ENCODE measurements at places on chromosomes 4 and X.

GRCh38 chrX:650324-650723 is 19.7 kb downstream of the SHOX start:
- no peak for DNase-seq

DNA sequence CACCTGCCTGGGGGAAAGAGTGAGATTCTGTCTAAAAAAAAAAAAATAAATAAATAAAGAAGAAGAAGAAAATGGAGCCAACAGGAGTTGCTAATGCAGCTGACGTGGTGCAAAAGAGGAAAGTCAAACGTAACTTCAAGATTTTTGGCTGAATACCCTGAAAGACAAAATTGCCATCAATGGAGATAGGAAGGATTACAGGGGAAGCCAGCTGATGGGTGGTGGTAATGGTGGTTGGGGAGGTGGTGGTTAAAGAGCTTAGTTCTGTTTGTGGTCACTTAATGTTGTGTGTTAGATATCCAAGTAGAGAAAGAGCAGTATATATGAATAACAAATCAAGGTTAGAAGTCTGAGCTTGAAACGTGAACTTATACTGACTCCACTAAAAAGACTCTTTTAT is 225.4 kb downstream of the ARHGAP24 start:
- DNase-seq = no peak

DNA sequence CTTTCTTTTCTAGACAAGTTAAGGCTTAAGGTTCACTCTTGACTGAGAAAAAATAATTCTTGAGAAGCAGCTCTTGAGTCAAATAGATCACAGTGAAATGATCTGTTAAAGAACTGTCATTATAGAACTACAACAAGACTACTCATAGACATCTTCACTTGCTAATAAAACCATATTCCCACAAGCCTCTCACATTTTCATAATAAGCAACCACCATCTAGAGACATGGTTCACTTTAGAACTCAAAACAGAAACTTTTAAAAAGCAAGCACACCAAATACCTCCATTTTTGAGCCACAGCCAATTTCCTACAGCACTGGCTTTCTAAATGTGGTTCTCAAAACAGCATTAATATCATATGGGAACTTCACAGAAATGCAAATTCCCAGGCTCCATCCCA is 309.5 kb downstream of the TMA16 start:
- no peak for DNase-seq

- DNase-seq = no peak
Observed at GRCh38 chrX:31224381-31225012, 152.7 kb upstream of the FTHL17 start.

DNA sequence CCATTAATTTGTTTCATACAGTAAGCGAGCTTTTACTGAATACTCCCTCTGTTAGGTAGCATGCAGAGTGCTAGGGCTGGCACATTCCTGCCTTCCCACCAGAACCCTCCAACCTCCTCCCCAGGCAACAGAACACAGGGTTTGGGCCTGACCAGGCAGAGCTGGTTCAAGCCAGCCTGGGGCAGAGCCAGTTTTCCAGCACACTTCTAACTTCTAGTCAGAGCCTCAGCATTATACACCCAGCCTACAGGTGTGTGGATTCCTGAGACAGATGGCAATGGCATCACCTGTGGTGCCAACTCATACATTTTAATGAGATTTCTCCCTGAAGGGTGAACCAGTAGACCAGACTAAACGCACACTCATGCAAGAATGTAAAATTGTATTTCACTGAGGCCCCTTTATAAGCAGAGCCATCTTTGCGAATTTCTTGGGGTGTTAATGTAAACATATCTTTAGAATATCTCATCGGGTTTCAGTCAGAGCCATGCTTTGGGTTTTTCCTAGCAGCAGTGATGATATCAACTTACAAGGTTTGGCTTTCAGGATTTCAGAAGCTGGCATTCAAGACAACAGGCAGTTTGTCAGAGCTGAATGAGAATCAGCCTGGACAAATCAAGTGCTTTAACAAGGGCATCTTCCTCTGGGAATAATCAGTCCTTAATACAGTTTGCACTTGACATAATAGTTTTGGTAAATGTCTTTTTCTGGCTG is 92.0 kb downstream of the GATB start:
- DNase-seq = no peak

DNA sequence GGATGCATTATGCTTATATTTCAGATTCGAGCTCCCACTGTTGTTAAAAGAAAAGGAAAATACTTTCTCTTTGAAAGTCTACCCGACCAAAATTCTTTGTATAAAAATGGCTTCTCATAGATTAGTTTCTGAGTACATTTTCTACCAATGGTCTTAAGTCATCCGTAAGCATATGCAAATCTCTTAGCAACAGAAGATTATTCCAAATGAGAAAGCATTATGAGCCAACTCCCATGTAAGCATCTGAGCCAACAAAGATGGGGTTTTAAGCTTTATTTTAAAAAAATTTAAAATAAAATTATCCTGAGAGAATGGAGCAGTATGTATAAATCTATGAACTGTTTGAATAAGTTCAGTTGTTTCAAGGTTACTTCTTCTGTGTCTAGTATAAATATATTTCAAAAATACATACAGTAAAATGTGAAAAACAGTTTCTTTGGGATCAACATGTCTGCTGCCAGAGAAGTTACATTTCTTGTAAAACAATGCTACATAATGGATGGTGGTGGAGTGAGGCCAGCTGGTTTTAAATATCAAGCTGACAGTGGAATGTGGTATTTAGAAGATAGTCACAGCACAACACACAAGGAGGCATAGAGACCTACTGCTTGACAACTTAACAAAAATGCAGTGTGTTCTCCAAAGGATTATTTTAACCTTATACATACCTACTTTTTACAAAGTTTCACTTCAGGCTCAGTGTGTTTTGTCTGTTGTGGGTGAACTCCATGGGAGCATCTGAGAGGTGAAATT is 199.5 kb upstream of the DIPK2B start:
- DNase-seq = no peak

GRCh38 chr4:84407554-84408407 is 91.3 kb downstream of the NKX6-1 start:
- no peak for DNase-seq

- DNase-seq = no peak
Observed at GRCh38 chr4:98599617-98600205, 58.7 kb downstream of the TSPAN5 start.

DNA sequence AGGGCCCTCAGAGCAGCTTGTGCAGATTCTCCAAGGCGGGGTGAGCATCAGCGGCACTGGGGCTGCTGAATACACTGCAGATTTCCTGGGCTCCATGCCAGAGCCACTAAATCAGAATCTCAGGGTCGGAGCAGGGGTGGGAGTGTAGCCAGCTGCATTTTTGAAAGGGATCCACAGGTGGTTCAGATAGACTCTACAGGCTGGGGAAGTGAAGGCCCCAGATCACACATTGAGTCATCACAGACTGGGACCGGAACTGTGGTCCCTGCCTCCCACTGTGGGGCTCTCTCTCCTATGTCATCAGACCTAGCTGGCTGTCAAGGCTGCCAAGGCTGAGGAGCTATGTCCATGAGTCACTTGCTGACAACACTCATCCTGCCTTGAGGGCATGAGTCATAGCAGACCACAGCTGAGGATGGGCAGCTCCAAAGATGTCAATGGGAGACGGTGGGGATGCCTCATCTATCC is 162.3 kb upstream of the MAMLD1 start:
- DNase-seq = peak; percentile 71

DNA sequence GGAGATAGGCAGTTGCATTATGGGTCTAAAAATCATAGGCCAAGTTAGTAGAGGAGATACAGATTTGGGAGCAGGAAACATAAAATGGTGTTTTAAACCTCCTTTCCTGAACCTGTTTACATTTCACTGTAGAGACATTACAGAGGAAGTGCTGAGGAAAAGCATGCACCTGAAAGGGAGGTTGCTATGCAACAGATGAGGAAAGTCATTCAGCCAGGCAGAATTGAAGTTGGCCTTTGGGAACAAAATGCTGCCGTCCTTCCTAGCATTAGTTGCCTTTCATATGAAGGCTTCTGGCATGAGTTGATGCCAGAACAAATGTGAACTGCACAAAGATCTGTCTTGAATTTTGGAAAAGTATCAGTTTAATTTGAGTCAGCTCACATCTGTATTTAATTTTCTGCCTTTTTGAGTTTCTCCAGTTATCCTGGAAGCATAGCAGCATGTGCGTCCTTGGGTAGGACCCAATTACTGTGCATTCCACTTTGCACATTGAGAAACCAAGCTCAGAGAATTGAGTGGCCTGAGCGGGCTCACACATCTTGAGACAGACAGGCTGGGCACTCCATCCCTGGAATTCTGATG is 38.2 kb downstream of the MAGED1 start:
- DNase-seq = no peak

DNA sequence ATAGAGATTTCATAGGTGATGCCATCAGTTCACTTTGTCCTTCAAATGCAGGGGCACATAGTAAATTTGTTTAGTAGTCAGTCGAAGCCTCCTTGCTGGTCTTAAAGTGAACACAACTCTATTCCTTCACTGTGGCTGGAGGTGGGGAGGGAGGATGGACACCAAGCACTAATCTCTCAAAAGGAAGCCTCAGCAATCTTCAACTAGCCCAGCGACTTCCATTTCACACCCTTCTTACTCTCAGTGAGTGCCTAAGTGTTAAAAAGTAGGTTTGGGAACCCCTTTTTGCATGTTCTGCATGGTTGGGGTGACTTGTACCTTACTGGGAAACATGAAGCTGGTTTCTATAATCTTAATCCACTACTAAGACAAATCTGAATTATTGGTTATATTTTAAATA is 96.0 kb upstream of the GUCY1A1 start:
- DNase-seq = no peak

GRCh38 chr4:181509073-181509472 is 734.1 kb upstream of the TENM3 start:
- no peak for DNase-seq

DNA sequence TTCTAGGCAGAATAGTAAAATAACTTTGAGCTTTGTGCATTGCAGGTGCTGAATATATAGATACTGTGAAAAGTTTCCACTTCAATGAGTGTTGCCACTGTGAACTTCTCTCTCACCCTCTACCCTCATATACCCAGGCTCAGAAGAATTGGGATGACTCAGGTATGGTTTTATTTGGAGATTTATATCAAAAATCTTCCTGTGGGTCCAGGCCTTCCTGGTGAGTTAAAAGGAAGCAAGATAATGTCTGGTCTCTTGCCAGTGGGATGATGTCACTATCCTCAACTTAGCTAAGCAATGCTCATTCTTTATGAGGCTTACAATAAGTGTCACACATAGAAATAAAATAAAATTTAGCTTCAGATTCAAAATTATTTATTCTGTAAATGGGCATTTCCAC is 153.3 kb upstream of the TENT5D start:
- DNase-seq = no peak

DNA sequence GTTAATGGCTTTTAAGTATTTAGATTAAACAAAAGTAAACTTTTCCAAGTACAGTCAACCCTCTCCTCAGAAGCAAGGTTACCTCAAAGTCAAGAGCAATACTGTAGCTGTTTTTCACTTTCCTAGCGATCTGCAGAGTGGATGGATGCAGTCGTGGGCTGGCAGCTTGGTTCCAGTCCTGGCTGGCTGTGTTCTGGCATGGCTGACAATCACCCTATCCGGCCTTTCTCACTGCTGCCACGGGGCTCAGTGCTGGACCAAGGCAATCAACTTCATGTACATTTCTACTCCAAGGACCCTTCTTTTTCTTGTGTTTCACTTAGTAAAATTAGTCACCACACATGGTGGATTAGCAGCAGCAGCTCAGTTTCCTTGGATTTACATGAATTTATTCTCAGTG is 208.3 kb downstream of the GABRB1 start:
- DNase-seq = no peak

- peak; percentile 52 for DNase-seq
Observed at GRCh38 chr4:83388313-83388676, 53.6 kb upstream of the HPSE start.

- no peak for DNase-seq
Observed at GRCh38 chrX:9906919-9907318, 60.2 kb upstream of the CLDN34 start.

DNA sequence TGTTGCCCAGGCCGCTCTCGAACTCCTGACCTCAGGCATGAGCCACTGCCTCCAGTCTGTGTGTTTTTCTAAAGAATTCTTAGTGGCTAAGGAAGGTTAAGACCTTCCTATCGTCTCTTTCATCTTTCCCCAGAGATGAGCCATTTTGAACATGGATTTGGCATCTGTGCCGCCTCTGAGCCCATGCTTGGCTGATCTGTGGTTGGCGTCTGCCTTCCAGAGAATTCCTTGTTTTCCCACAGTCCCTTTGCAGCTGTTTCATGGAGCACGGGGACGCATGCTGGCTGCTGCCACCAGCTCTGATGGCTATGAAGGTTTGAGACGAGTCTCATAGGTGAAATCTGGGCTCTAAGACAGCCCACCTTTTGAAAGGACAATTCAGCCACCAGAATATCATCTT is 60.4 kb downstream of the SHROOM2 start:
- DNase-seq = no peak

- DNase-seq = no peak
Observed at GRCh38 chr4:144223661-144224060, 83.1 kb upstream of the GYPA start.

DNA sequence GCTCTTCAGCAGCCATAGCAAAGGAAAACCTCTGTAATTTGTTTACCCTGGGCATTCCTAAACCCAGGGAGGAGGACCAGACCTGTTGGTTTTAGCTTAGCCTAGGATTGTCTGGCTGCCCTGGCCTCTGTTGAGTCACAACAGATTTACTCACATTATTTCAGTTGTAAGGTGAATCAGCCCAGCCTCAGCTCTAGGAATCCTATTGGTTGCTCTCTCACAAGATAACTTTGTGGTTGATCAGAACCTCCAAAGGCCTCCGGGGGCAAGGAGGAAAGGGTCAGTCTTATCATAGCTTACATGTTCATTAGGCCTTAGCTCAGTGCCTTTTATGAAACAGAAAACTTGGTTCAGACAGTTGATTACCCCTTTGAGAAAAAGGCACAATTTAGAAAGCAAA is 41.0 kb downstream of the PDK3 start:
- peak; percentile 41 for DNase-seq

Measured in activated naive CD4-positive, alpha-beta T cell treated with anti-CD3 and anti-CD28 coated beads for 36 hours (primary cell).